Spleen (tissue), 13 donors: ENCODE measurements at places on chromosomes 5 and 9. TPM values are rescaled to one million over a fixed set of nuclear protein-coding genes. Genes with fewer than 3 reads are reported as not detected.
A peak's percentile ranks its signal among the peaks of the same experiment; 100 is the strongest.

Gene CARD6
- total RNA-seq, result 34.0 TPM

Gene RELL2
- 12.7 TPM for total RNA-seq

Gene IL33
- 11.1 TPM for total RNA-seq

DNA sequence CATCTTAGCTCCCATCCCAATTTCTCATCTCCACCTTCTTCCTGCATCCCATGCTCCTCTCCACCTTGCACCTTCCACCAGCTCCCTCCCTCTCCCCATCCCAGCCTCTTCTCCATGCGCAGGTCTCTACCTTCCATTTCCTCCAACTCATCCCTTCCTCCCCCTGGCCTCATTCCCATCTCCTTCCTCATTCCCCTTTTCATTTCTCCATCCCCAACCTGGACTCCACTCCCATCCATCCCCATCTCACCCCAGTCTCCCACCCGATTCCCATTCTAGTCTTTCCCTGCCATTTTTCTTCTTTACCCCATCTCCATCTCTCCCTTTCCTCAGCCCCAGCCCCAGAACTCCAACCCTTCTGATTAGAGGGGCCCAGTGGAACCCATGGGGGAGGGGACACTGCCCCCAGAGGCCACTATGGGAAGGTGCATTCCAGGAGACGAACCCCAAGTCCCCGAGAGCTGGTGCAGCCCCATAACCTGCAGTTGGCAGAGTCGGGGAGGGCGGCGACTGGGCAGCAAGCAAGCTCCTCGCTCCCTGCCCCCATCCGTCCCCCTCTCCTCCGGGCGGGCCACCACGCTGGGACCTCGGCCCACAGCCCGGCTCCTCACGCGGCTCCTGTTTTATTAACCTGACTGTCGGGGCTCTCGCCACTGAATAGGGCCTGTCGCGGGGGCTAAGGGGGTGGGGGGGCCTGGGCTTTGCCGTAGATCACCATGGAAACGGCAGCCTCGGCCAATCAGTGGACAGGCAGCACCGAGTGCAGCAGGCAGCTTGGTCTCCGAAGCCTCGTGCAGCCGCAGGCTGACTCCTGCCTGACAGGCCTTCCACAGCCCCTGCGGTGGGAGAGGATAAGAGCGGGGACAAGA is 66.7 kb downstream of the PCDH1 start:
- no peak overlapping the region for H3K4me3 ChIP-seq
- H3K27me3 ChIP-seq, result peaks cover 28% of the 10 kb centered on the region
- DNase-seq, result peak; percentile 73
- H3K4me1 ChIP-seq, result no peaks in the 10 kb centered on the region
- H3K27ac ChIP-seq, result no peak overlapping the region
- no peaks in the 10 kb centered on the region for H3K36me3 ChIP-seq

GRCh38 chr5:81067406-81067805 is 107.2 kb downstream of the RASGRF2 start:
- no peak overlapping the region for H3K27ac ChIP-seq
- DNase-seq, result no peak
- H3K4me3 ChIP-seq, result no peak overlapping the region
- no peaks in the 10 kb centered on the region for H3K4me1 ChIP-seq
- H3K36me3 ChIP-seq, result no peaks in the 10 kb centered on the region
- no peaks in the 10 kb centered on the region for H3K27me3 ChIP-seq
